ENCODE measurements at places on chromosomes 5 and 9. TPM values are rescaled to one million over a fixed set of nuclear protein-coding genes. Genes with fewer than 3 reads are reported as not detected.

DNA sequence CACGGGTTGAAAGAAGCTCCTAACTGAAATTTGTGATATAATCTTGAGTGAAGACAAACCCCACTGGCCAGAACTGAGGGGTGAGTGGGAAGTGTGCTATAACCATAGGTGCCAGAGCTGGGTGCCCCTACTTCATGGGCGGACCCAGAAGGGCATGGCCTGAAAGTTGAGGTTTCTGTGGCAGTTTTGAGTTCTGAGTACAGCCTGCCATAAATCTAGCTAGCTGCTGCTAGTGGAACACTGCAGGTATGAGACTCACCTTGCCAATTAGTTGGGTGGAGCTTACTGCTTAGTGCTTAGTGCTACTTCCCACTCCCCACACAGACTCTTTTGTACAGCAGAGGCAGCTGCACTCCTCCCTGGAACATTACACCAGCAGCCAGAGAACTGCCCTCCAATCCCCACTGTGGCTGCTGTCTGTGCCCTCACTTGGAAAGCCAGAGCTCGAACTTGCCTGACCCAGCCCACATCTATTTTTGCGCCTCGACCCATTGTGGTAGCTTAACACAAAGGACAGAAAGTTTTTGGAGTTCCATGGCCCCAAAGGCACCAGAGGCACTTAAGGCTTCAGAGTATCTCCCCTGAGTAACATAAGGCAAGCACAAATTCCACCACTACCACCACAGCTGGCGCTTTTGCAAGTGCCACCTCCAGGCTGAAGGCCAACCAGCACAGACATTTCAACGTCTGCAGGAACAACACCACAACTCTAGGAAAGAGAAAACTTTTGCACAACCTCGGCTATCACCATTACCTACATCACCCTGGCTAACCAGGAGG lies 27.1 kb upstream of the PTGER4 start:
- no peak for DNase-seq

DNA sequence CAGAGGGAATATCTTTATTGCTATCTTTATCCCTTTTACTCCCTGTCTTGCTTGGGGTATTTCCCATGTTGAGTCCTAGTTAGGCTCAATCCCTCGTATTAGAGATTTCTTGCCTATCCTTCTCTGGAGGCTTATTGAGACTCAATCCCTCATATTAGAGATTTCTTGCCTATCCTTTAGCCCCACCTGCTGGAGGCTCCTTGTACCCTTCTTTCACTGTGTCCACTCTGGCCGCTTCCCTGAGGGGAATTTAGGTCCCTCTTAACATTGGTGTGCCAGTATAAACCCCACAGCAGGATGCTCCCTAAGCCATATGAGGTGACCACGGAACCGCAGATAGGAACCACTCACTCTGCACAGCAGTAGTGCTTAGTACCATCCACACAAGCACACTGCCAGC lies 110.7 kb upstream of the MAMDC2 start:
- DNase-seq = no peak

GRCh38 chr9:132426639-132427414 lies 16.8 kb downstream of the CFAP77 start:
- no peak for DNase-seq

DNA sequence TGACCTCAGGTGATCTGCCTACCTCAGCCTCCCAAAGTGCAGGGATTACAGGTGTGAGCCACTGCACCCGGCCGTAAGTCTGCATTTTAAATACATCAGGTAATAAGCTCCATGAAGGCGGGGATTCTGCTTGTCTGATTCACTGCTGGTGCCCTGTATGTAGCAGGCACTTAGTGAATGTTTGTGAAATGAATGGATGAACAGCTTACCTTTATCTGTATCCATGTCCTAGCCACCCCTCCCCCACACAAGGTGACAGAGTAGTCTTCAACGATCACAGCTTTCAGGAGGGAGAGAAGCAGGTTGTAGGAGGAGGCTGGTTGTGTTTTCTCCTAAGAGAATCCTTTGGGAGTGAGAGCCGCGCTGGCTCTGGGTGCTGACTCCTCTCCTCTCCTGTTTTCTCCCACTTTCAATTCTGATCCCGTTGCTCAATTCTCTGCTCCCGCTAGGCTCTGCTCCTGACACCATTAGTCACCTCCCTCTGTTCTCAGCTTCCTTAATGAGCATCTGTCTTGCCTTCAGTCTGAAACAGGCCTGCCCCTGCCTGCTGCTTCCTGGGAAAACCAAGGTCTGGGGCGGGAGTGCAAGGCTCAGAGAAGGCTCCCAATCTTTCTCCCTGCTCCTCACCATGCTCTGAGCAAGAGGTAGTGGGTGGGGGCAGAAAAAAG lies 88.8 kb upstream of the CTNNA1 start:
- no peak for DNase-seq

GRCh38 chr5:107272509-107272908 lies 398.2 kb downstream of the EFNA5 start:
- DNase-seq = no peak

The CDKN2A gene
- polyA plus RNA-seq = not detected

The CEL gene
- 3.3 TPM for polyA plus RNA-seq

The TAF11L10 gene
- not detected for polyA plus RNA-seq

DNA sequence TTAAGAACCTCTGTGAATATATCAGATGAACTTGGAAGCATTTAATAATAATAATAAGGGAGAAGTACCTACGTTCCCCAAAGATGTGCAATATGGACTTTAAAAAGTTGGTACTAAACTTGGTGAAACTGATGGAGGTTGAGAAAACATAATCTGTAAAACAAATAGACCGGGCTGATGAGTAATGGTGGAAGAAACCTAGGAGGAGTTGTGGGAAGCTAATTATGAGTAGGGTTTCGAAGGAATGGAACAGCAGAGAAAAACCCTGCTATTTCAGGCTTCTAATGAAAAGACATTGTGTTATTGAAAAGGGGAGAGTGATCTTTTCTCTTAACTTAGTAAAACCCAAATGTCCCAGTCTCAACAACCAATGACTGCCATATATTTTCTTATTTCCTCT lies 229.3 kb downstream of the PCSK1 start:
- no peak for DNase-seq

DNA sequence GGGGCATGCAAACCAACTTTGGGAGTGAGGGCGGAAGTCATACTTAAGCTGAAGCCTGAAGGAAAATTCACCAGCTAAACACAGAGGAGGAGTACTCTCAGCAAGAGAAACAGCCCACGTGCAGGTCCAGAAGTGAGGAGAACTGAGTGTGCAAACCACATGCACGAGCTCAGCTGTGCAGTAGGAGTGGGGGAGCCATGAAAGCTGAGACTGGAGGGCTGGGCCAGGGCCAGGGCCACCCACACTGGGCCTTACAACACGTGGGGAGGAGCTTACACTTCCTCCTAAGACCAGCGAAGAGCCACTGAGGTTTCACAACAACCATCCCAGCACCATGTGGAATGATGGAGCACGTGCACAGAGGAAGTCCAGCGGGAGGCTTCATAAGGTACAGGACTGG lies 9.3 kb upstream of the WWC1 start:
- DNase-seq = no peak

DNA sequence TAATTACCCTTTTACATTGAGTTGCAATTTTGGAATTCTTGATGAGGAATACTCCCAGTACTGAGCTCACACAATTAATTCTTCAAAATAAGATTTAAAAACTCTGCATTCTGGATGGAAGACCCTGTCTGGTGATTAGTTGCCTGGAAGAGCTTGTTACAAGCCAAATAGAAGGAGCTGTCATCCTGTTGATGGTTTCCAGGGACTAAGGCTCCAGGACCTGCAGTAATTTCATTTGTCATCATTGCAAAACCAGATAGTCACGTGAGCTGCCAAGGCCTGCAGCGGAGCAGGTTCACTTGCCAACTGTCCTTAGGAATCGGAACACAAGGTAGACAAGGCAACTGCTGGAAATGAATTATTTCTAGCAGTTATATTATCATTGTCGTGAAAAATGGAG lies 597.7 kb downstream of the CCDC171 start:
- no peak for DNase-seq

The MYO10 gene
- 61.3 TPM for polyA plus RNA-seq

GRCh38 chr5:90015584-90016018 lies 394.0 kb downstream of the CETN3 start:
- DNase-seq = no peak

The EQTN gene
- polyA plus RNA-seq = 0.62 TPM

GRCh38 chr5:158139161-158139560 lies 280.2 kb upstream of the CLINT1 start:
- no peak for DNase-seq

The FAM81B gene
- polyA plus RNA-seq = 6.2 TPM

The FCN2 gene
- 0.93 TPM for polyA plus RNA-seq

DNA sequence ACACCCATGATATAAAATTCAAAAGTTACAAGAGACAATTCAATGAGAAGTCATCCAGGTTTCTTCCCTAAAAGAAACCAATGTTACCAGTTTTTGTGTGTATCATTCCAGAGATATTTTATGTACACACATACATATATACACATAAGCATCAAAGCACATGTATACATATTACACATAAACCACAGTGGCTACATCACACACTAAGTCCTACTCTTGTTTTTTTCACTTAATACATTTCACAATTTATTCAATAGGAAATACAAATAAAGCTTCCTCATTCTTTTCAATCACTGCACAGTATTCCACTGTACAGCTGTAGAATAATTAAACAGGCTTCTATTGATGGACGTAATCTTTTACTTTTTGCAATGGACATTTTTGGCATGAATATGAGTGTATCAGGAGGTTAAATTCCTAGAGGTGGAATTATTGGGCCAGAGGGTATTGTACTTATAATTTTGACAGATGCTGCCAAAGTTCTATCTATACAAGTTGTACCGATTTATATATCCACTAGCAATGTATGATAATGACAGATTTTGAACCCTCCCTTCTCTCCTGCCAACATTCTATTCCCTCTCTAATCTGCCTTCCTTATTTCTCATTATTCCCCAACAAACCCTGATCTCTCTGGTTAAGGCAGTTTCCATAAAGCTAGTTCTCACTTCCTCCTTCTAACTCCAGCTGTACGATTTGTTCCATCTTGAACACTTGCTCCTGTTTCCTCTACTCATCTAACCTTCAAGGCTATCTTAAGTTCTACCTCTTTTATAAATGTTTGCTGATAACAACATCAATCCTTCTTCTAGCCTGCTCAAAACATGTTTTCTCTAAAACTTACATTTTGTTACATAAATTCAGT lies 35.2 kb downstream of the MRPS27 start:
- DNase-seq = no peak

The TAS2R1 gene
- 0.10 TPM for polyA plus RNA-seq

- no peak for DNase-seq
Measured at GRCh38 chr9:69130456-69131441, 43.3 kb upstream of the TJP2 start.

DNA sequence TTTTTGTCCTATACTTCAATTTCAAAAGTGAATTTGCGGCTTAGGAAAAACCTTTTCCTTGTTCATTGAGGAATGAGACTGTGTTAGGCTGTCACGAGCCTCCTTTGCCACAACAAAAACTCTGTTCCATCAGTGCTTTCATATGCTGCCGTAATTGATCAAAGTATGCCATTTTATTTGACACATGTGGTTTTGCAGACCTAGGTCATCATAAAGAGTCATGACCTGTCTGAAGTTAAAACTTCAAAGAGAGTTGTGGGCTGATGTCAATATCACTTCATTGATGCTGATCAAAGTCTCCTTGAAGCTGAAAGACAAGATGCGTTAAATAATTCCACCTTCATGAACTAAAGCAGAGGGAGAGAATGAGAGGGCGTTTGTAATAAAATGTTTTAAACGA lies 55.5 kb downstream of the SYK start:
- no peak for DNase-seq

The TIMD4 gene
- polyA plus RNA-seq = 0.19 TPM

The CTXN3 gene
- polyA plus RNA-seq = not detected

DNA sequence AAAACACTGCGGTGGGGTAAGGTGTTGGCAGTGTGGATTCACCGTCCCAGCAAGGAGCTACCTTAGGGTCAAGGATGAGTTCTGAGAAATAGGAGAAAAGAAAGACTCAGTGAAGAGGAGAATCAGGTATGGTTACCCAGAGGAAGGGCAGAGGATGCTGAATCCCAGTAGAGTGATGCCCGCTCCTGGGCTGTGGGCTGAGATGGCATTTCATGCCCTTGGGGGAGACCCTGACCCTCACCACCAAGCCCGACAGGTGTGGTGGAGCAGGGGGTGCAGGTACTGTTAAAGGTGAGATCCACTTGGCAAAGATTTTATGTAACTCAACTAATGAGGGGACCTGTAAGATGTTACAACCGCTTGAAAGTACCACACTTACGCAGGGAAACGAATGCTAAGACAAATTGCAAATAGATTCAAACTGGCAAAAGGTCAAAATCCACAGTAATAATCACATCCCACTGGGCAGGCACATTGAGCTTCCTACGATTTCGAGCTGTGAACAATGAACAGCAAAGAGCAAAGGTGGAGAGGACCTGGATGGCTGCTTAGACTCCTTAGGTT lies 2.1 kb downstream of the RNU6ATAC start:
- DNase-seq = no peak

The ANKRD18A gene
- polyA plus RNA-seq = 3.9 TPM

The NOXA1 gene
- 4.8 TPM for polyA plus RNA-seq

The INSL6 gene
- polyA plus RNA-seq = 0.33 TPM

The PCDHGA12 gene
- 1.5 TPM for polyA plus RNA-seq

GRCh38 chr9:14306672-14307660 lies 7.0 kb downstream of the NFIB start:
- no peak for DNase-seq

The RANBP3L gene
- polyA plus RNA-seq = 6.2 TPM

- no peak for DNase-seq
Measured at GRCh38 chr5:73719632-73720031, 93.6 kb downstream of the ARHGEF28 start.

DNA sequence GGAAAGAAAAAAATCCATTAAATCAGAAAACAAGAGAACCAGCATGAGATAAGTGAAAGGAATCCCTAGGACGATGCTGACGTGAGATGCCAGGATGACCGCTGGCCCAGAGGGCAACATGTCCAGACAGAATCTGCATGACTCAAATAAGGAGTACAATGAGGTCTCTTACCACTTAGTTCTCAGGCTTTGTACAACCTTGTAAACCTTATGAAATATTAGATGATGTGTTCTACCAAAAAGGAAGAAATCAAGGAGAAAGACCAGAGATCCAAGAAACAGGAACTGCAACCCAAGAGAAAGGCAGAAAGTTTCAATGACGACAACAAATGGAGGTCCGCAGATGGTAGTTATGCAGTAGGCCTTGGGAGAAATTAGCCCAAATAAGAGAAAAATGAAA lies 2.8 kb upstream of the GPR150 start:
- no peak for DNase-seq

DNA sequence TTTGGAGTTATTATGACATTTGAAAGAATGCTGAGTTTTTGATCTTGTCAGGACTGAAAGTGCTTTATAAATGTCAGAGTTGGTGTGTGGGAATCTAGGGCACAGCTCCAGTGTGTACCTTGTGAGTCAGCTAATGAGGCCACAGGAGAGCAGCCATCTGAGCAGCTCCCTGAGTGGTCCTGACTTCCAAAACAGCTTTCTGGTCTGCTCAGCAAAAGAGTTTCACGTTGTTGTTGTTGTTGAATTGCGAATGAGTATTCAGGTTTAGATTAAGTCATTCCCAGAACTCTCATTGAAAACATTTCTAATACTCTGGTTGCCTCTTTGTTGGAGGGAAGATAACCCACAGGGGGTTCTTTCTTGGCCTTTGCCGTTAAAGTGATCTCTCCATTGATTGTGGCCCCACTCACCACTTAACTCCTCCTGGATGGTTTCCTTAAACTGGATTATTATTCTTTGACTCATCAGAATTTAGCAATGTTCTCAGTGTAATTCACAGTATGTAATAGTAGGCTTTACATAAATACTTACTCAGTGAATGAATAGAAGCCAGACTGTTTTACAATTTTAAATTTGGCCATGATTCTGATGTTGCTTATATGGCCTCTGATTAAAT lies 125.1 kb upstream of the SGCD start:
- DNase-seq = no peak

The SIMC1 gene
- polyA plus RNA-seq = 20.9 TPM

GRCh38 chr9:76620996-76621395 lies 143.2 kb upstream of the PCA3 start:
- DNase-seq = no peak

Measured in renal cortex interstitium (tissue), 15 donors.